ENCODE measurements at places on chromosomes 12 and 14. TPM values are rescaled to one million over a fixed set of nuclear protein-coding genes. Genes with fewer than 3 reads are reported as not detected.

GRCh38 chr12:105040476-105040875 is 43.8 kb downstream of the ALDH1L2 start:
- no peak for DNase-seq
- H3K4me1 ChIP-seq: no peaks in the 10 kb centered on the region
- H3K27ac ChIP-seq: no peak overlapping the region
- H3K4me3 ChIP-seq: no peak overlapping the region

DNA sequence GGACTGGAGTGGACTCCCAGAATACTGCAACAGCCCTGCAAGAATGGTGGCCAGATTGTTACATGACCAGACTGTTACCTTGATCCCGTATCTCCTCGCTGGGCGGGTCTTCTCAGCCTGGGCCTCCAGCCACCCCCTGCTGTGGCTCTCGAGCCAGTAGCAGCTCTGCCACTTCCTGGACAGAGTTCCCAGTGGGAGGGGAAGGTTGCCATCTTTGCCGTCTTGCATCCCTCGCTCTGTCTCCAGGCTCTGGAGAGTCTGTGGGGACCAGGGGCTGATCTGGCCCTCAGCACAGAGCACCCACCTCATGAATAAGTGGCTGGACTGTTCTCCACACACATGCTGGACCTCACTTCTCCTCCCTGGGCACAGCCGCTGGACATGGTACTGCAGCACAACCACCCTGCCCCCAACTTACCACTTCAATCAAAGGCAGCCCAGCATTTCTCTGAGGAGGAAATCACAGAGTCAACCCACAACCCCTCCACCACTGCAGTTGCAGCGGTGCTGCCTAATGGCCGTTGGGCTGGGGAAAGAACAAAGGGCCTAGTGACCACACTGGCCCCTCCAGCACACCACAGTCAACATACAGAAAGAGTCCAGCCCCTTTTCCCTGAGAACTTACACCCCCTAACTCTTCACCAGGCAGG is 6.9 kb upstream of the KLRF1 start:
- no peaks in the 10 kb centered on the region for H3K36me3 ChIP-seq
- H3K4me1 ChIP-seq: no peaks in the 10 kb centered on the region
- no peaks in the 10 kb centered on the region for H3K27me3 ChIP-seq
- no peak overlapping the region for H3K27ac ChIP-seq

GRCh38 chr14:76910371-76910890 is 84.2 kb downstream of the LRRC74A start:
- no peak for DNase-seq
- H3K27me3 ChIP-seq: no peaks in the 10 kb centered on the region
- no peak overlapping the region for H3K4me3 ChIP-seq
- H3K36me3 ChIP-seq: no peaks in the 10 kb centered on the region
- H3K27ac ChIP-seq: no peak overlapping the region
- H3K4me1 ChIP-seq: peaks cover 23% of the 10 kb centered on the region

DNA sequence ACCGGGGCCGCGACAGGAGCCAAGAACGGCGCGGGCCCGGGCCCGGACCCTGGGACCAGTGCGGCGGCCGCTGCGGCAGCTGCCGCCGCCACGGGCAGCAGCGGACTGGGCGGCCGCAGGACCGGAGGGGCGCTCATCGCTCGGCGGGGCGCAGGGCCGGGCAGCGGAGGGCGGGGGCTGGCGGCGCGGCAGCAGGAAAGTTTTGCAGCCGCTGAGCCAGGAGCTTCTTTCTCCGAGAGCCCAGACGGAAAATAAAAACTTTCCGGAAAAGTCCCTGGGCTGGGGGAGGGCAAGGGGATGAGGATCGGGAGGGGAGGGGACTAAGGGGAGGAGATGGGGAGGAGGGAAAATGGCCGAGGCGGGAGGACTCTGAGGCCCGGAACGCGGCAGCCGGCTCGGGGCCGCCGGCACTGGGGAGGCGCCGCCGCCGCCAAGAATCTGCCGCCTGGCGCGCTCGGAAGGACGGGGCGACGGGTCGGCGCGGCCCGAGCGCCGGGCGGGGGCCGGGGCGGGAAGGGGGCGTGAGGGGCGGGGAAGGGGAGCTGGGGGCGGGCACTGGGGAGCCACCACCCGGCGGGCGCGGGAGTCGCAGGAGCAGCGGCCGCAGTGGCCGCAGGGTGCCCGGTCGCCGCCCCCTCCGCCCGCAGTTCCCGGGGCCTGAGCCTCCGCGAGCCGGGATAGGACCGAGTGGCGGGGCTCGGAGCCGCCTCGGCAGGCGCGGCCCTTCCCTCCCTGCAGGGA is at the start of gene PRKD1:
Gene PRKD1 (minus strand): TSS at position 472 of the 741 bp plus-strand sequence.
- H3K27me3 ChIP-seq: peaks cover 4% of the 10 kb centered on the region
- peak; percentile 81 for DNase-seq
- peak within 1 kb of the TSS; percentile 57 for H3K4me3 ChIP-seq
- no peaks in the 10 kb centered on the region for H3K4me1 ChIP-seq
- peak within 1 kb of the TSS; percentile 73 for H3K27ac ChIP-seq
- H3K36me3 ChIP-seq: no peaks in the 10 kb centered on the region

DNA sequence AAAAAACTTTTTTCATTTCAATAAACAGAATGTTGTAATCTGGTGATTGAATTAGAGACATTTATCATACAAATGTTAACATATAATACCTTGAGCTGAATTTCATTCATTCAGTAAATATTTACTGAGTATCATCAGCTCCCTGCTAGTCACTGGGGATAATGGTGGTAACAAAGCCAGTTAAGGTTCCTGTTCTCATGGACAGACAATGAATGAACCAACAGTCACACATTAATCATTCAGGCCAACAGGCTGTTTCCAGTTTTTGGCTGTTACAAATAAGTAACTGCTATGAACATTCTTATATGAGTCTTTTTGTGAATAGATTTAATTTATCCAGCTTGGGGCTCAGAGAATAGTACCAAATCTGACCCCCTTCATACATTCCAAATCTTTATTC is 13.5 kb downstream of the EXD2 start:
- no peaks in the 10 kb centered on the region for H3K36me3 ChIP-seq
- no peaks in the 10 kb centered on the region for H3K27me3 ChIP-seq
- no peak overlapping the region for H3K4me3 ChIP-seq
- no peak overlapping the region for H3K27ac ChIP-seq

DNA sequence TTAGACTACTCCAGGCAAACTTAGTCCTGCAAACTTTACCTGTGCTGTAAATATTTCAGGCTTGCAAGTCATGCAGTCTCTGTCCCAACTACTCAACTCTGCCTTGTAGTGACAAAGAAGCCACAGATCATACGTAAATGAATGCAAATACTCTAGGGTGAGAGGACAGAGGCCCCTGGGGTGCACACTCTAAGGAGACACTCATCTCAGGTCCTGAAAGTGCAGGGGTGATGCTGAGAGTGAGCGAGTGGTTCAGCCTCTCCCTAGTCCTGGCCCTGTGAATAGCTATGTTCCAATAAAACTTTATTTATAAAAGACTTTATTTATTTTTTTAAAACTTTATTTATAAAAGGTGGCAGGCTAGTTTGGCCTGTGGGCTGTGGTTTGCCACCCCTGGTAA is 34.9 kb downstream of the HCAR2 start:
- no peak for DNase-seq
- no peaks in the 10 kb centered on the region for H3K4me1 ChIP-seq
- no peaks in the 10 kb centered on the region for H3K27me3 ChIP-seq
- H3K4me3 ChIP-seq: no peak overlapping the region
- no peak overlapping the region for H3K27ac ChIP-seq

GRCh38 chr12:94705676-94706075 is 55.3 kb upstream of the TMCC3 start:
- H3K27ac ChIP-seq: no peak overlapping the region
- H3K4me1 ChIP-seq: peaks cover 21% of the 10 kb centered on the region
- no peak overlapping the region for H3K4me3 ChIP-seq
- no peak for DNase-seq
- H3K36me3 ChIP-seq: no peaks in the 10 kb centered on the region

GRCh38 chr14:77314539-77315457 is 5.9 kb downstream of the POMT2 start:
- H3K27me3 ChIP-seq: no peaks in the 10 kb centered on the region
- no peak for DNase-seq
- H3K4me1 ChIP-seq: peaks cover 5% of the 10 kb centered on the region

- H3K36me3 ChIP-seq: no peaks in the 10 kb centered on the region
- H3K4me3 ChIP-seq: no peak overlapping the region
- no peaks in the 10 kb centered on the region for H3K4me1 ChIP-seq
- no peak for DNase-seq
- H3K27me3 ChIP-seq: no peaks in the 10 kb centered on the region
Observed at GRCh38 chr12:5612556-5613410, 180.9 kb downstream of the NTF3 start.

DNA sequence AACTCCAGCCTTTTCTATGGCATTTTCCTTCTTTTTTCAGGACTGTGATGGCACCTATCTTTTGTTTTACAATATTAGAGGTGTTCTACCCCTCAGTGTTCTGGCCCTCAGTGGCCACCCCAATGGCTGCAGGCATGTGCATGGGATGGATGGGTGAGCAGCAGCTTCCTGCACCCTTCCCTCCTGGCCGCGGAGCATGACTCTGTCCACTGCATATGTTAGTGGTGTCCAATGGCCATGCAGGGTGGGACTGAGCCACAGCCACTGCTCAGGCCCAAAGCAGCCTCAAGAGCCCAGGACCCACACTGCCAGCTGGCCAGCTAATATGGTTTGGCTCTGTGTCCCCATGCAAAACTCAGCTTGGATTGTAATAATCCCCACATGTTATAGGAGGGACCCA is 1032.3 kb upstream of the FBXO33 start:
- H3K27ac ChIP-seq: no peak overlapping the region
- DNase-seq: no peak
- no peaks in the 10 kb centered on the region for H3K4me1 ChIP-seq
- no peaks in the 10 kb centered on the region for H3K27me3 ChIP-seq
- no peaks in the 10 kb centered on the region for H3K36me3 ChIP-seq

- H3K27ac ChIP-seq: no peak overlapping the region
- no peak overlapping the region for H3K4me3 ChIP-seq
- H3K36me3 ChIP-seq: peaks cover 7% of the 10 kb centered on the region
- DNase-seq: no peak
Observed at GRCh38 chr14:90658541-90658967, 157.7 kb downstream of the TTC7B start.

GRCh38 chr14:50230701-50231474 is 490 bp downstream of the SOS2 start:
- peak overlapping the region; percentile 100 for H3K27ac ChIP-seq
- peaks cover 16% of the 10 kb centered on the region for H3K4me1 ChIP-seq
- H3K4me3 ChIP-seq: peak overlapping the region; percentile 67
- no peaks in the 10 kb centered on the region for H3K27me3 ChIP-seq
- no peaks in the 10 kb centered on the region for H3K36me3 ChIP-seq

GRCh38 chr14:64422756-64423155 is 34.6 kb downstream of the MTHFD1 start:
- peaks cover 99% of the 10 kb centered on the region for H3K36me3 ChIP-seq
- no peaks in the 10 kb centered on the region for H3K27me3 ChIP-seq
- no peak overlapping the region for H3K27ac ChIP-seq

DNA sequence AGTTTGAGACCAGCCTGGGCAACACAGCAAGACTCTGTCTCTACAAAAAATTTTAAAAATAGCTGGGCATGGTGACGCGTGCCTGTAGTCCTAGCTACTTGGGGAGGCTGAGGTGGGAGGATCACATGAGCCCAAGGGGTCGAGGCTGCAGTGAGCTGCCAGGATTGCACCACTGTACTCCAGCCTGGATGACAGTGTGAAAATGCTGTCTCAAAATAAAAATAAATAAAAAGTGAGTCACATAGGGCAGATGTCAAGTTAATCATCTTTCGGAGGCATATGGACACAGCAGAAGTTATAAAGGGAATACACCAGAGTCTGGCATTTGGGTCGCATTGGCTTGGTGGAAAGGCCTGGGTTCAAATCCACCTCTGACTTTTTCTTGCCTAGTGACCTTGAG is 92.7 kb downstream of the PHETA1 start:
- DNase-seq: no peak
- H3K4me3 ChIP-seq: no peak overlapping the region
- no peaks in the 10 kb centered on the region for H3K36me3 ChIP-seq
- peaks cover 15% of the 10 kb centered on the region for H3K27me3 ChIP-seq
- H3K27ac ChIP-seq: no peak overlapping the region
- H3K4me1 ChIP-seq: no peaks in the 10 kb centered on the region

- H3K4me3 ChIP-seq: no peak overlapping the region
- no peaks in the 10 kb centered on the region for H3K36me3 ChIP-seq
- peaks cover under 1% of the 10 kb centered on the region for H3K27me3 ChIP-seq
- H3K27ac ChIP-seq: no peak overlapping the region
- DNase-seq: no peak
Observed at GRCh38 chr14:95370076-95370475, 50.4 kb upstream of the CLMN start.

DNA sequence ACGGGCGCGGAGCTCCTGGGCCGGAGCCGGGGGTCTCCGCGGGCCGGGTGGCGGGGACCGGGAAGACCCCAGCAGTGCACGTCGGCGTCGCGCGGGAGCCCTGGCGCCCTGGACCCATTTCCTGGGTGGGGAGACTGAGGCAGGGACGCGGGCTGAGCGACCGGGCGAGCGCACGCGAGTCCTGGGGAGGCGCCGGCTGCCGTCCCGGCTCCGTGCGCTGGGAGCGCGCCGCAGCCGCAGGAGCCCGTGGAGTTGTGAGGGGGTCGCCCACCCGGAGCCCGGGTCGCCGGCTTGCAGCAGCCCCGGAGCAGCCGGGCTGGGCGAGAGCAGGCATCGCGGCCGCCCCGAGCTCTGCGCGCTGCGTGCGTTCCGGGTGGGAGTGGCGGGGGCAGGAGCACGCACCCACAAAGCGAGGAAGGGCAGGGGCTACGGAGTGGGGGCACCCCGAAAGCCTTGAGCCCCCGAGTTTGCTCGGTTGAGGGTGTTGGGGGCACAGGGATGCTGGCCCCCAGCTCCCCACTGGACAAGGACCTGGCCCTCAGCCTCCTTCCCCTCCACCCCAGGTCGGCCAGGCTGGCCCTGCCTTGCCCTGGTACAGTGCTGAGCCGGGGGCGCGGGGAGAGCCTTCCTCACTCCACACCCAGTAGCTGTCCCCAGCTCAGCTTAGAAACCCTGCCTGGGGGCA is 620 bp downstream of the MMP17 start:
- H3K27me3 ChIP-seq: peaks cover 77% of the 10 kb centered on the region
- no peak overlapping the region for H3K27ac ChIP-seq
- H3K4me1 ChIP-seq: peaks cover 23% of the 10 kb centered on the region
- peak; percentile 87 for DNase-seq
- H3K36me3 ChIP-seq: no peaks in the 10 kb centered on the region
- peak overlapping the region; percentile 44 for H3K4me3 ChIP-seq

Gene EFS
- 6.3 TPM for total RNA-seq

Gene PRIMA1
- 0.22 TPM for total RNA-seq

Gene CLEC4C
- 1.6 TPM for total RNA-seq

Measured in spleen (tissue), 13 donors.